ENCODE measurements at places on chromosomes 11 and 22.

- peak; percentile 28 for DNase-seq
Measured at GRCh38 chr11:119169282-119169719, 776 bp downstream of the NLRX1 start.

GRCh38 chr22:17792854-17793434, 18.7 kb upstream of the BID start:
- no peak for DNase-seq

- DNase-seq: no peak
Measured at GRCh38 chr11:101061606-101062005, 68.0 kb downstream of the PGR start.

- no peak for DNase-seq
Measured at GRCh38 chr22:46119093-46119728, 31.1 kb upstream of the PPARA start.

DNA sequence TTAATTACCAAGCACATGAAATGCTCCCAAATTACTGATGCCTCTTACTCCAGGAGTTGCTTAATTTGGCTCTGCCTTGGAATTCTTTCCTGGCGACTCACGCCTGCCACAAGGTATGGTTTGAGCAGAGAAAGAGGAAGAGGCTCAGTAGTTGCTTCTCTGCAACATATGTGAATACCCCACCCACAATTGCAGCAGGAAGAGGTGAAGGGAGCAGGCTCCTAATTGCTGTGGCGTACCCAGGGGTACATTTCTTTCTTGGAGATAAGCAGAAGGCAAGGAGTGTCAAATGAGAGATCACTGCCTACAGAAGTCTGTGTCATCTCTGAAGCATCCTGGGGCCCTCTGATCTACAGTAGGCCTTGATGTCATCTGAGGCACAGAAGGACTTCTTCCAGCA, 10.6 kb upstream of the NNMT start:
- no peak for DNase-seq

DNA sequence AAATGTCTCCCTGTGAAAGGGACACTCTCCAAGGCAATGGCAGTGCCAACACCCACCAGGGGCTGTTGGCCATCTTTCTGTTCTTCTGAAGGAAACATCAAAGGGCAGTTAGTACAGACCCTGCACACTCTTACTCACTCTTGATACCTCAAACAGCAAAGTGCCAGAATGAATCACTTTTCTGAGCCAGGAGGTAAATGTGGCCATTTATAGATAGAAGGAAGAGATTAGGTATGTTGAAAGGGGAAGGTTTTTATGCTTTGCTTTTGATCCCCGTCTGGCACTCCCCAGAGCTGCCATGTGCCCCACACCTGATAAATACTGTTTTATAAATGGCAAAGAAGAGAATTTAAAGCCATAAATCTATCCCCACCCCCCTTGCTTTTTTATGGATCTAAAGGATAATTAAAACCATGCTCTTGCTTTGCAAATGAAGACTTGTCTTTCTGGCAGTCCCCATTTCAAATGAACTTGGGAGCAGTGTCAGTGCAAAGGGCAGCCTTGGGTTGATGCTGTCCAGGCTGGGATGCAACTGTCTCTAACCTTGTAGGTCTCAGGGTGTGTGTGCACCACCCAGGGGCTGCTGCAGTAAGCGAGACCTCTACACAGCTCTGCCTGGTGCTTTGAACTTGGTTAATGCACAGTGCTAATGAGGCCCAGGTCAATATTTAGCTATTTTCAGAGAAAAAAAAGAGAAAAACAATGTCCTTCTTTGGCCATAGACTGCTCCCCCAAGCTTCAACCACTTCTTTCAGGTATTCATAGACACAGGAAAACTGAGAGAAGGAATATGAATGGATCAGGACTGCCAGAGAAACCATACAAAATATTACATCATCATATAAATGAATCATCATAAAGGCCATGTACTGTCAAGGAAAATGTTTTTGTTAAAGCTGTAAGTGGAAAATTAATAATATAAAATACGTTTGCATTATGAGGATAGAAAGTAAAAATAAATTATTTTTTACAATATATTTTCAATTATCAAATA, 207.5 kb downstream of the ETS1 start:
- peak; percentile 26 for DNase-seq

DNA sequence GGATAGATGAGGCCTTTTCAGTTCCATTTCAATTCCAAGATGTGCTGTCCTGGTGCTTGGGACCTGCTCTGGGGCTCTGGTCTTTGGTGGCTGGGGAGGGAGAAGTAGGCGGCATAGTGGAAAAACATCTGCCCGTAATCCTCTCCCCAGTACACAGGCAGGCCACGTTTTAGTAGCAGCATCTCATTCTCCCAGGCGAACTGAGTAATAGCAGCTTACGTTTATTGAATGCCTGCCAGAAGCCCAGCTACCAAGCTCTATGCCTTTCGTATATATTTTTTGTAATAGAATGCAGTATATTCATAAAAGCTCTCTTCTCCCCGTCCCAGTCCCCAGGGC, 11.4 kb downstream of the ACO2 start:
- no peak for DNase-seq

- DNase-seq: peak; percentile 14
Measured at GRCh38 chr22:49046546-49047361, 780.9 kb downstream of the BRD1 start.

GRCh38 chr11:284105-285020, 4.6 kb upstream of the PGGHG start:
- DNase-seq: no peak

DNA sequence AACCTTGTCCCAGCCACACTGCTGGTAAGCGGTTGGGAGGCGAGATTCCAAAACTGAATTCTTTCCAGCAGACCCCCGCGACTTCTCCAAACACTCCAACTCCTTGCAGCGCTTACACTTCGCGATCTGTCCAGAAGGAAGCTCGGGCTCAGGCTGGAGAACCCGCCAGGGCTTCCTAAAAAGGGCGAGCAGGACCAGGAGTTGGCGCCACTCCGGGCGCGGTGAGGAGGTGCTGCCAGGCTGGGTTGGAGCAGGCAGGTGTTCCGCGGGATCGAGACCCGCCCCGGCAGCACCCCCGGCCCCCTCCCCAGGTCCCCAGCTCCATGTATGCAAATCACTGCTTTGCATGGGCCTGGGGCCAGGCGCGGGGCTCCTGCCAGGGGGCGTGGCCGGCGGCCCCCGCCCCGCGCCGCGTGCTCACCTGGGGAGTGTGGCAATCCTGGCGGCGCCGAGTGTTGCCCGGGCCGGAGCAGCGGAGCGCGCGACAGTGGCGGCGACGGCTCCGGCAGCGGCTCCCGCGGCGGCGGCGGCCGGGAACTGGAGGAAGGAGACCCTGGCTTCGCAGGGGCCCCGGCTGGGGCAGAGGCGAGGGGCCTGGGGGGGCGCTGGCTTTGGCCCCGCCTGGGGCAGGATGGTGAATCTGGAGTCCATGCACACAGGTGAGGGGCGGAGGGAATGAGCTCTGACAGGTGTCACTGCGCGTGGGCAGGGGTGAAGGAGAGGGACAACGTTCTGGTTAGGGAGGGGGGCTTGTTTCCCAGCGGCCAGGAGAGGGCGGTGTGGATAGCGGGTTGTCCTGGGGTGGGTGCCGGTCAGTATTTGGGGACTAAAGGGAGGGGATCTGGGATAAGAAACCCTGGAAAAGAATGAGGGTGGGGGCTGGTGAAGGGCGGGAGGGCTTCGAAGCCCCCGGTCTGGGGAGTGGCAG, at the start of gene POU2F3:
Gene POU2F3 (plus strand): TSS at position 428 of the 928 bp plus-strand sequence. CDS start 204 bp downstream, at position 632.
- no peak for DNase-seq

DNA sequence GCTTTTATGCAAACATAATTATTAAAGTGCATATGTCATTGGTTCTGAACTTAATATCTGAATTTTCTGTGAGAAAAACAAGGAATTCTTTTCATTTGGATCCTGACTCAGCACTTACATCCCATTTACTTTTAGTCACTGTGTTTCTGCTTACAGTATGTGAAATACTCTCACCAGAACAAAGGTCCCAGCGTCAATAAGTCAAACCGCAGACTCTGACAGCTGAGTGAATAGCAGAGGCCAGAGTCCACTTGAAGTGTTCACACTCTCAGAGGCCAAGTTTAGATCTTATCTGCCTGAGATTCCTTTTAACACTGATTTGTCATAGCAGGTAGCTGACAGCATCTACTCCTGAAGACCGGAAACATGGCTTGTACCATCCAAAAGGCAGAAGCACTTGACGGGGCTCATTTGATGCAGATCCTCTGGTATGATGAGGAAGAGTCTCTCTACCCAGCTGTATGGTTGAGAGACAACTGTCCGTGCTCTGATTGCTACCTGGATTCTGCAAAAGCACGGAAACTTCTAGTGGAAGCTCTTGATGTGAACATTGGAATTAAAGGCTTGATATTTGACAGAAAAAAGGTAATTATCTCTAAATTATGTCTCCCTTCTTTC, 14.6 kb downstream of the BBOX1 start:
- no peak for DNase-seq

GRCh38 chr22:28034760-28035401, 115.8 kb upstream of the PITPNB start:
- DNase-seq: no peak

- no peak for DNase-seq
Measured at GRCh38 chr11:10683429-10683828, 10.1 kb downstream of the IRAG1 start.

GRCh38 chr11:7524462-7525235, 10.8 kb downstream of the PPFIBP2 start:
- DNase-seq: no peak

- DNase-seq: no peak
Measured at GRCh38 chr11:94737171-94737611, 31.0 kb upstream of the AMOTL1 start.

DNA sequence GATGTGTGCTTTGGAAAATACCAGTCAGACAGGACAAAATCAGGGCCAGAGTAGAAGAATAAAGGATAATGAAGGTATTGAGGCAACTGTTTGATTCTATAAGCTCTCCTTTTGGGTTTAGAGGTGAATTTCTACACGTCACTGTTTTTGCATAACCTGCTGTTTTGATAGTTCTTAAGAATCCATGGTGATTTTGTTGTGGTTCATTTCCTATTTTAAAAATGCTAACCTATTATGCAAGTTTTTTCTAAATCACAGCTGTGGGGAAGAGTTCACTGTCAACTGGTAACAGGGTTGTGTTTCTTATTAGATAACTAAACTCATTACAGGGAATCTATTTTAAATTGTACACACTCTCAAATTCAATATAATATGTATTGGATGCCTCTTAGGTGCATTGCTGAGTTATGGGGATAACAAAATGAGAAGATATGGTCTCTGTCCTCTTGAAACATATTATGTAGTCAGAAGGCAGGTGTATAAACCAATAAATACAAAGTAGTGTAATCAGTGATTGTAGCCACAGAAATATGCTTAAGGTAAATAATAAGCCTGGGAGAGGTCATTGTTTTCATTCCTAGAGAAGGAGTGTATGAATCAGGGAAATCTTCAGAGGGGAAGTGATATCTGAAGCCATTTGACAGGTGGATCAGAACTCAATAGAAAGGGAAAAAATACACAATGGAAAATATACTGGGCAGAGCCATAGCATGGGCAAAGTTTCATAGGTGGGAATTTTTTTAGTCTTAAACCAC, 192.5 kb downstream of the FAT3 start:
- no peak for DNase-seq

DNA sequence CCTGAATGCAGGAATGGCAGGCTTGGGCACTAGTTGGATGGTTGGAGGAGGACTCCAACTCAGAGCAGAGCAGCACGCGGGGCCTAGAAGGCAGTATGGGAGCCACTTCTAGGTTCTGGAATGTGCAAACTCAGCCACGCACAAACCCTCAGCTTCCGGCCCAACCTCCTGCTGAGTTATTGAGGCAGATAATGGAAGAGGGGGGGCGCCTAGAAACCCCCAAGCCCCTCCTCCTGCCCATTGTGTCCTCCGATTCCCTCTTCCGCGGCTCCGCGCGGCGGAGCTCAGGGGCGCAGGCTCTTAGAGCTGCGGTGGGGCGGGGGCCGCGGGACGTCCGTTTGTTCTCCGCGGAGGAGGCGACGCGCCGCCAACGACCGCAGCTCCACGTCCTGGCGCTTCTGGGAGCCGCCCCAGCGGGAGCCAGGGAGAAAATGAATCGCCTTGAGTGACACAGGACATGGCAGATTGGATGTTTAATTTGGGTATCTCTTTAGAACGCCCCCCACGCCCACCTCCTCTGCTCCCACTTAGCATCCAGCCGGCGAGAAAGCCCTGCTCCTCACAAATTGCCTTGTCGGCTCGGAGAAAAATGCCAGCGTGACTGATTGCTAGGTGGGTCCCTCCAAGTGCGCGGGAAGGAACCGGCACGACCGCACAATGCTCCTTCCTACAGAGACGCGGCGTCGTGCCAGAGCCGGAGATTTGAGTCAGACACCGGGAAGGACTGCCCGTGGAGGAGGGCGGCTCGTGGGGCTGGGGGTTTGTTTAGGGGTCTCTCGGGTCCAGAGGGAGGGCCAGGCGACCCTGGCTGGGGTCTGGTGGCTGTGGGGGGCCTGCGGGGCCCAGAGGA, 144.6 kb downstream of the NECTIN1 start:
- no peak for DNase-seq

GRCh38 chr11:96143041-96143521, 199.9 kb downstream of the MAML2 start:
- DNase-seq: no peak

- DNase-seq: no peak
Measured at GRCh38 chr11:100716838-100717237, 29.8 kb downstream of the ARHGAP42 start.

- DNase-seq: no peak
Measured at GRCh38 chr22:17627961-17628405, 566 bp downstream of the ATP6V1E1 start.

- no peak for DNase-seq
Measured at GRCh38 chr11:132551016-132551415, 981.3 kb downstream of the OPCML start.

- no peak for DNase-seq
Measured at GRCh38 chr11:83364500-83365045, 78.4 kb upstream of the CCDC90B start.

- DNase-seq: no peak
Measured at GRCh38 chr11:36333897-36334296, 37.8 kb downstream of the PRR5L start.

DNA sequence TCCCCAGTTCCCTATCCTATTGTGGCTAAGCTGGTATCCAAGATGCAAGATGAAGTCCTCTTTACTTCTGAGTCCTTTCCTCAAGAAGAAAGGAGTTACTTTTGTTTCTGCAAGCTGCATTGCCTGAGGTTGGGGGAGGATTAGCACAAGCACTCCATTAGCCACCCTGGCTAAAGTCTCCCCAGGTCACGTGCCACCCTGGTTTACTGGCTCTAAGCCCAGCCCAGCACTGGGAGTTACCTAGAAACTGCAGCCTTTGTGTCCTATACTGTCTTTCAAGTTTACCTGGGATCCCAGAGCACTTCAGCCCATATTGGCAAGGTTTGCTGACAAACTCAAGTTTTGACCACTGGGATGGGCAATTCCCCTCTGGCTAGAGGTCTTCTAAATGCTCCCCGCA, 78.4 kb upstream of the DBX1 start:
- DNase-seq: no peak

DNA sequence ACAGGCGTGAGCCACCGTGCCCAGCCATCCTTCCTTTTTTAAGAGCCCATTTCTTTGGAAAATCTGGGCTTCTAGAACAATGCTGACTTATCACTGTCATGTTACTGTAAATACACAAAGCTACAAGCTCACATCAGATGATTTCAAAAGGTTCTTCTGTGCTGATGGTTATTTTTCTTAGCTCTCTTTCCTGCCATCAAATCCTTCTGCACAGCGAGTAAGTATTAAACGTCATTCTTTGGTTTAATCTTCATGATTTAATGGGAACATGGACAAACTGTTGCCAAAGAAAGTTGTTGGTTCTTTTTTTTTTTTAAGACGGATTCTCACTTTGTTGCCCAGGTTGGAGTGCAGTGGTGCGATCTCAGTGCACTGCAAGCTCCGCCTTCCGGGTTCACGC, 43.3 kb upstream of the NUP50 start:
- no peak for DNase-seq

- DNase-seq: no peak
Measured at GRCh38 chr11:117518455-117518854, 190.8 kb downstream of the CEP164 start.
